Hematopoietic multipotent progenitor cell treated with erythropoietin and hydrocortisone succinate and interleukin-3 and kit ligand, for 15 days (in vitro differentiated cells): ENCODE measurements at places on chromosomes 1 and 21.

DNA sequence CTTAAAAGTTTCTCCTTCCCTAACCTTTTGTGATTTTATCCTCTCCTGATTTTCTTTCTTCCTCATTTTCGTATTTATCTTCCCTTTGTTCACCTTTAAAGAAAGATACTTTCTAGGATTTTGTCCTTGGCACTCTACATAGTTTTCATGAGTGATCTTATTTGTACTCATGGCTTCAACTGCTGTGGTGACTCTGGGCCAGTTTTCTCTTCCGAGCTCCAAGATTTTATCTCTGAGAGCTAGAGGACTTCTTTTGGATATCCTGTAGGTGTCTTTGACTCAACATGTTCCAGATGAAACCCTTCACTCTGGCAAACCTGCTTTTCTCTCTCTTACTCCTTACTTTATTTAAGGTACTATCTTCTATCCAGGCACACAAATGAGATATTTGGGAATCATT lies 53.7 kb upstream of the MACF1 start:
- DNase-seq = no peak

DNA sequence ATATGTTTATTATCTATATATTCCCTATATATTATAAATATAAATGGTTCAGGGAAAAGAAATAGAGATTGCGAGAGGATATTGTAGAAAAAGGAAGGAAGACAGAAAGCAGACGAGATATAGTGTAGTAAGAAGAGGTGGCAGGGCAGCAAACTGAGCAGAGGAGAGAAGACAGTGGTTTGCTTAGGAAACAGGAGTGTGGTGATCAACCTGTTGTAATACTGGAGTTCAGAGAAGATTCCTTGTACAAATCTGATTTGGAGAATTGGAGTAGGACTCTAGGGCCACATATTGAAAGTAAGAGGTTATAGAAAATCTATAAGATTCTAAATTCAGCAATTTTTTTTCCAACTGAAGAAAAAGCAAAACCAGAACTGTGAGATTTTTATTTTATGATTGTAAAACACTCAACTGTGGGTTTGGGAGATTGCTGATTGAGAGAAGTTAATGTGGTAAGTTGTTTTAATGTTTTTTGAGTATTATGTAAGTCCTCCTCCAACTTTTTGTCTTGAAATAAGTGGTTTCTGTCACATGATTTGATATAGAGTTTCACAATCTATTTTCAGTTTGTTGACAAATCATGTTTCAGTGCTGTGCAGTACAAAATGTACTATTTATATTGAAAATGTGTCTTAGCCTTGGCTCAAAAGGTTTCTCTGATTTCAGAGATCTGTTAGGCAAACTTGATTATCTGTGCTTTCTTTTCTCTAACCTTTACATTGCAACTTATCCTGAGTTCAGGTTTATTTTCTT lies 9.6 kb upstream of the AMY2B start:
- DNase-seq = no peak

DNA sequence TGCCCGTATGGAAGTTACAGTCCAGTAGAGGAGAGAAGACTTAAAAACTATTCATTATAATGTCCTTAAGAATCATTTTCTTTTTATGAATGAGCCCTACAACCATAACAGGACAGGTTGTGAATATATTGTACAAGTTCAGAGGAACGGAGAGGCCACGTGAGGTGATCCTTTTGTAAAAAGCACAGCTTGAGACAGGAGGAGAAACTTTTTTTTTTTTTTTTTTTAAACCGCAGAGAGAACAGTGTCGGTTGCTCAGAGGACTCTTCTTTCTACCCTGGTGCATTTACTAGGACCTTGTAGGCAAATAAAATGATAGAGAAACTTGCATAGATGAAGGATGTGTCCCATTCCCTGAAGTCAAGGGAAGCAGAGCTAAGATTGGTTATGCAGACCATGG lies 32.1 kb downstream of the DYRK1A start:
- no peak for DNase-seq

GRCh38 chr21:31665397-31665796 lies 5.9 kb downstream of the SOD1 start:
- DNase-seq = no peak

GRCh38 chr1:164673584-164674214 lies 114.7 kb downstream of the PBX1 start:
- peak; percentile 19 for DNase-seq

DNA sequence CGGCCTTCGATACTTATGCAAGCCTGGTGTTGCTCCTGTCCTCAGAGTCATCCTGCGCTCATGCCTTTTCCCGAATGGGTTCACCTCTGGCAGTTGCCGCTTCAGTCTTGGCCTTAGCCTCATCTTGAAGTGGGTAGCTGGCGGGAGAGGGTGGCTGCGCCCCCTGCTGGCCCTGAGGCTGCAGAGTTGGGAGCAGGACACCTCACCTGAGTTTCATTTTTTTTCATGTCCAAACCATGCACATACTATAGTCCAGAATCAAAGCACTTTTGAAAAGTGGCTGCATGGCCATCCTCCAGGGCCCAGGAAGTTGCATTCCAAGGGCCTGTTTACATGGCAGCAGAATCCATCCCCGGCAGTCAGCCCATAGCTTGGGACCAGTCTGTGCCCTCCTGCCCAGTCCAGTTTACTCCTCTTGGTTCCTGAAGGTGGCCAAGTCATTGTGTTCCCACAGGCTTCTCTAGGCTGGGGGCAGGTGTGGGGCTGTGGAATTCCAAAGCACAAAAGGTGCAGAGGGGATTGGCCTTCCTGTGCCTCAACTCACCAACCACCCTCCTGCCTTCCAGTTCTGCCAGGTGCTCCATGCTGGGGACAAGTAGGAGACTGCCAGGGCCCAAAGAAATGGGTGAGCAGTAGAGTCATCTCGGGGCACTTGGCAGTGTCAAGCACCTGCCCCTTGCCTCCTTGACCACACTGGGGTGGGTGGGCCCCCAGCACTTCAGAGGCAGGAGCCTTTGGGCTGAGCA lies 44.0 kb downstream of the YARS1 start:
- DNase-seq = peak; percentile 83

- DNase-seq = no peak
Observed at GRCh38 chr1:168876830-168877229, 147.8 kb upstream of the DPT start.

DNA sequence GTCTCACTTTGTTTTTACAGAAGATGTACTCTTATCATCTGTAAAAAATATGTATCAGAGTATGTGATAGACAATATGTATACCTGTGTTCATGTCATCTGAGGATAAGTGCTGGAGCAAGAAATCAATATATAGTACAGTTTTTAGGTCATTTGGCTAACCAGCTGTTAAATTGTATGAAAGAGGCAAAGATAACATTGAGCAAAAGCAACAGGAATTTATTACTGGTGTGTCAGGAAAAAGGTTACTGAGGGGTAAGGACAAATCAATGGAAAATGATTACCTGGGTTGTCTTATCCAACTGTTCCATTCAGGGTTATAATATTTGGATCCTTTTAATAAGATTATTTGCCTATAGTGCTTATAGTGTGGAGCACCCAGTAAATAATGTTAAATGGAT lies 4.9 kb downstream of the HIPK1 start:
- no peak for DNase-seq
